ENCODE measurements at places on chromosomes 3 and 15. TPM values are rescaled to one million over a fixed set of nuclear protein-coding genes. Genes with fewer than 3 reads are reported as not detected.
A peak's percentile ranks its signal among the peaks of the same experiment; 100 is the strongest.

Gene RPP25
- 13.3 TPM for total RNA-seq

Gene APH1B
- 12.6 TPM for total RNA-seq

Gene ICE2
- total RNA-seq: 32.0 TPM

Gene STT3B
- total RNA-seq: 54.5 TPM

Gene SSUH2
- total RNA-seq: 0.79 TPM

Gene EPHA3
- 2.0 TPM for total RNA-seq

Gene FYTTD1
- total RNA-seq: 28.3 TPM

Gene BNC1
- 0.07 TPM for total RNA-seq

Gene CPNE9
- not detected for total RNA-seq

DNA sequence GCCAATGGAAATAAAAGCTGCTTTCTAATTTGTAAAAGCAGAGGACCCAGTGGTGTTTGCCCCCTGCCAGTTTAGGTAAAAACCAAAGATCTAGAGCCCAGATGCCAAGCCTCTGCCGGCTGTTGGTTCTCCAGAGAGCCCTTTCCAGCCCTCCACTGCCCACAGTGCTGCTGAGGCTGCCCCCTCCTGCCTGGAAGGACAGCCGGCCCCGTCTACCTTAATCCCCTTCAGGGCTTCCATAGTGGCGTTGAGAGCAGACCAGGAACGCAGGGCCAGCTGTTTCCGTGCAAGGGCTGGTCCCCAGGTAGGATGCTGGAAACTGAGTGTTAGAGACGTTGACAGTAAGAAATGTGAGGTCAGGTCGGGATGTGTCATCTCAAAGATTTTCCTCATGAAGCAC lies 6.9 kb downstream of the ST8SIA2 start:
- DNase-seq: no peak

GRCh38 chr15:79015416-79015815 lies 70.6 kb upstream of the CTSH start:
- no peak for DNase-seq

GRCh38 chr15:69299943-69300588 lies 1.4 kb downstream of the PAQR5 start:
- no peak for DNase-seq

DNA sequence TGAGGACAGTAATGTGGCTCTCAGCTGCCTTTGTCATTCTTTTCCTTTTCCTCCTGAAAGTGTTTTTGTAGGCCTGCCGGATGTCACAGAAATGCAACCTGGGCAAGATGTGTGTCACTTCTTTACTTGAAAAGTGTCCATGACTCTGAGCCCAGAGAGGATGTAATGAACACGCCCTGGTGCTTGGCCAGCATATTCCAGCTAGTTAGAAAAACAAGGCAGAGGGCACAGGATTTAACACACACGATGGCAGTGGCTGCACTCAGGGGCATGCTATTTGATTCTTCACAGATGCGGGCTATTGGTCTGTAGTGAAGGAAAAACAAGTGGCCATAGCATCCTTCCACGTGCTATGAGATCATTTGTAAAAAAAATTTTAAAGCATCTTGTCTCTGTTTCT lies 30.3 kb upstream of the PTX3 start:
- DNase-seq: no peak

GRCh38 chr3:14506626-14507304 lies 33.4 kb downstream of the GRIP2 start:
- no peak for DNase-seq

GRCh38 chr15:36901012-36901411 lies 199.3 kb downstream of the MEIS2 start:
- no peak for DNase-seq

DNA sequence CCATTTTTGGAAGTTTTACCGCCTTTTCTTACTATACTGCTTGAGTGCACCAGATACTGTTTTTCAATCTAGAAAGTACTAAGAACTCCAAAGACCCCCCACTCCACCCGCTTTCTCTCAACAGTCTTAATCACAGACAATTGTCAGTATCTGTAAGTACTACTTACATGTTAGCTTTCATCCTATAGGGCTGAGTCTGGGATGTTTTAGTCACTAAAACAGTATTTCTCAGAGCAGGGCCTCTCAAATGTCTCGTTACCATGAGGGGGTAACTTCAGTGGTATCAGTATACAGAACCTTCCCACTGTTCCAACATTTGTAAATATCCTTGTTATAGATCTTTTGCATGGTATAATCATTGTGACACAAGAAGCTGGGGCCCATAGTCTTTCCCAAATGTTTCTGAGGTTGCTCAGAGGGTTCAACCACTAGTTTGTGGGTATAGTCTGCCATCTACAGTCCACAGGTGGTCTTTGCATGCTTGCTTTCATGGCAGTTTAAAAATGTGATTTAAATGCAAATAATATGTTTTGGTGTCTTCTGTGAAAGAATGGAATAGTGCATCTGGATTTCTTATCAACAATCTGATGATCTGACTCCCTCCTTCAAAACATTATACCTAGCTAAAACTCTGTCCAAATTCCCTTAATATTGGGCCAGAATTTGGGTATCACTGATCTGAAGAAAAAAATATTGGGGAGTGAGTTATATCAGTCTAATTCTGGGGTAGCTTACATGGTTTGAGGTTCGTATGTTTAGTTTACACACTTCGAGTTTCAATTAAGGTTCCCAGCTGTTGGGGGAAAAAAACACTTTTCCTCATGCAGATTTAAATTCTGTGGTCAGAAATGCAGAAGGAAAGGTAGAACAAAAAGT lies 18.0 kb upstream of the DNAJC13 start:
- no peak for DNase-seq

DNA sequence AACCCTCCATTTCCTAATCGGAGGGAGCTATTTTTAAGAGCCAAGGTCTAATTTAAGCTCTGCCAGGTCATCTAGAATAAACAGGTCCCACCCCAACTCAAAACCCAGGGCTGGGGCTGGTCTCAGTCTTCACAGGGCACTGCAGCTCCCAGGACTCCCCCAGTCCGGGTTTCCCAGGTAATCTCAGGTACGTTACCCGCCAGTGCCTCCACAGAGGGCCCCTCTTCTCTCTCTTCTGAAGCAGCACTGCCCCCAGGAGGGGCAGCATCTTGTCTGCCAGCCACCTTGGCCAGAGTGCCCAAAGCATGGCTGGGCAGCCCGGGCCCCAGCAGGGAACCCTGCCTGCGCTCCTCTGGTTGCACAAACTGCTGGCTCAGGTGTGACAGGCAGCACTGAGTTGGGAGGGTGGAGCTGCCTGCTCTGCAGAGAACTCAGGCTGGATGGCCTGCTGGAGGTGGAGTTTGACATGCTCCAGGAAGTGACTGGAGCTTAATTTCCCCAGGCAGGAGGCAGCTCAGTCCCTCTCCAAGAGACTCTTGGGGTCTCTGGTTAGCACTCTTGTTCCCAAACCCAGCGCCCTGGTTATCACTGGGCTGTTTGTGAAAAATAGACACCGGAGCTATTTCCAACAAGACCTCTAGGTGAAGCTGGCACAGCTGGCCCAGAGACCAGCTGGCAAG lies at the start of gene PLA2G4F:
PLA2G4F (minus strand) TSS at position 394 of the 680 bp plus-strand sequence; CDS start at position 307, 87 bp downstream.
- peak; percentile 75 for DNase-seq

- peak; percentile 58 for DNase-seq
These were observed at the start of gene BCL2A1 for GRCh38 chr15:79970624-79971434. Gene BCL2A1 (minus strand): TSS chr15:79971196. CDS start chr15:79971119, 77 bp downstream.

GRCh38 chr3:141389703-141390102 lies 21.4 kb downstream of the ZBTB38 start:
- no peak for DNase-seq

GRCh38 chr15:62063825-62064635 lies 2.7 kb upstream of the C2CD4A start:
- no peak for DNase-seq

DNA sequence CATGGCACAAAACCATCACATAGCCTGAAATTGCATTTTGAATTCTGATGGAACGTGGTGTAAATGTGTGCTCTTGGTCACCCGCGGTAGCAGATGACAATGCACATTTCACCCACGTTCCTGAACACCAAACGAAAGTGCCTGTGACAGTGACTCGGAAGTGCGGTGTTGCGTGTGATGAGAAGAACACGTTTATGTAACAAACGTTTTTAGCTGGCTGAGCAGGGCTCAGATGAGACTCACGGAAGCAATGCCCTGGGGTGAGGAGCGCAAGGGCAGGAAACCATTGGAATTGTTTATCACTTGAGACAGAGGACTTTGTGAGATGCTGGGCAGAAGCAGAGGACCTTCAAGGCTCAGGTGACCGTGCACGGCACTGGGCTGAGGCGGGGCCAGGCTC lies 449.2 kb upstream of the CFAP20DC start:
- no peak for DNase-seq

DNA sequence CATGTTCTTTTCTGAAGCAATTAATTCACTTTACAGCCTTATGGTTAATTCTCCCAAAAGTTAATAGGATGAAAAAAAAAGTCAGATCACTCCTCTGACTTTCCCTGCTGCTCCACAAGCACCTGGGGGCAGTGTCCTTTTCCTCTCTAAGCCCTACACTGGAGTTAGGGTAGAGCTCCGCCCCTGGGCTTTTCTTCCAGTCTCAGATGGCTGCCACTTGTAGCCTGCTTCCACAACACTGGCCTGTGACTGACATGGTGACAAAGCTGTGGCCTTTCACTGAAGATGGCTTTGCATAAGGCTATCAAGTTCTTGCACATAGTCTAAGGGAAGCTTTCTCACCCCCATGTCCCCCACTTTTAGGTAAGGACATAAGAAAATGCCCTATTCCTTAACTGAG lies 1.3 kb upstream of the MON1A start:
- DNase-seq: no peak

DNA sequence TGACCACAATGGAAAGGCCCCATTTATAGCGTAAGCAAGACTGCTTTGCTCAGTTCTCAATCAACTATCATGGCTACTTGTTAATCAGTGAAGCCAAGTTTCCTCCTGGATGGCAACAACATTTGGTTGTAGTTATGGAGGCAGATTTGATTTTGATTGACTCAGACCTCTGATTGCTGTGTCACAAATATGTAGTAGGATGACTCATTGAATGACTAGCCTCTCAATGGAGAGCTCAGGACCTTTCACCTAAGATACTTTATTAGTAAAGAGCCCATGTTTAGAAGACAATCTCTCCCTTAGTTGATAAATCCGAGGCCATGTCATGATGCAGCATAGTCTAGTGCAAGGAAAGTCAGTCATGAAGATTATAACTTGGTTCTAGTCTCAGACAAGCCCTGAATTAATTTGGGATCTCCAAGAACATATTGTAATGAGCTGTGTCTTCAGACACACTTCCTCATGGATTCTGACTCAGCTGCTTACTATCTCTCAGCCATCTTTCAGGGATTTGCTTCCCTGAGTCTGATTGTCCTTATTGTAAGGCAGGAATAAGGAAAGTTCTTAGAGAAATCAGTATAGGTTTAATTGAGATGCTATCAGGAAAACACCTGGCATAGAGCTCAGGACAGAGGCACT lies 397.4 kb upstream of the TMCO5A start:
- no peak for DNase-seq

GRCh38 chr15:52294881-52295420 lies 653 bp downstream of the MYO5C start:
- no peak for DNase-seq

- no peak for DNase-seq
These were observed 156.0 kb upstream of the RARB start for GRCh38 chr3:25272090-25272489.

DNA sequence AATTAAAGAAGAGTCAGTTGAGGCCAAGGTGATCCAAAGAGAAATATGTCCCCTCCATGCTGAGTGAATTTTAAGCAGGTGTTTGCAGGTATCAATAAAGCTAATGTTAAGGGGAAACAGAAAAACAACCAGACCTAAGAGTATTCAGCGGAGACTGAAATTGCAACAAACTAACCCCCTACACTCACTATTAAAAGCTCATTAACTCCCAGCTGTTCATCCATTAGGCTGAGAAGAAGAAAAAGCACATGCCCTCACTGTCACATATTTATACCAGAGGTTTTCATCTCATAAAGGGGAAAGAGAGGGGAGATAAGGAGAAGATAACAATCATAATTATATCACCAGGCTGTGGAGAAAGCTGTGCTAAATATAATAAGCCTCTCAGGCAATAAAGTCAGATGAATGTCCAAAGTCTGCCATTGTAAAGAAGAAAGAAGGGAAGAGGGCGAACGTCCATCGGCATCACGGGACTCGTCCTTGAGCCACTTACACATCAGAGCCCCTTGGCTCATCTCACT lies 145.2 kb downstream of the TAFA4 start:
- DNase-seq: no peak

DNA sequence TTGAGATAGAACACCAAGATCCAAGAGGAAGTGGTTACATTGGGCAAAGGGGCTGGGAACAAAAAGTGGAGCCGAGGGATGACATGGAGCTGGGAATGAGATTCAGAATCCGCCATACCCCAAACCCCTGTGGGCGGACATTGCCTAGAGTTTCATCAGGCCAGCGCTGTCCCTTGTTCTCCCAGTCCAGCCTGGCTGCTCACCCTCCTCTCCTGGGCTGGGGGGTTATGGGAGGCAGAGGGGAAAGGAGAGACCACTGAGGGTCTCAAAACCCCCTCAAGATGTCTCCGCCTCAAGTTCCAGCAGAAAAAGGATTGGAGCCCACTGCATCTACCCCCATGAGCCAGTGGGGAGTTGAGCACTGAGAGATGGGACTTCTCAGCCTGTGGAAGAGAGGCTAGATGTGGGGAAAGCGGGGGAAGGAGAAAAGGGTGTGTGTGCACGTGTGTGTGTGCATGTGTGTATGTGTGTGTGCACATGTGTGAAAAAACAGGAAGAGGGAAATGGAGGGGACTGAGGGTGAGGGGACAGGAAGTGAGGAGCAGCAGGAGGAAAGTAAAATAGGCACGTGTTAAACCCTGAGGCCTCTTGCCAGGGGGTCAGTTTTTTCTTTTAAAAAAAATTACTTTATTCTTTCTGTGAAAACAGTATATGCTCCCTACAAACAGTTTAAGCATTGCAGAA lies 14.3 kb downstream of the GRM2 start:
- no peak for DNase-seq

DNA sequence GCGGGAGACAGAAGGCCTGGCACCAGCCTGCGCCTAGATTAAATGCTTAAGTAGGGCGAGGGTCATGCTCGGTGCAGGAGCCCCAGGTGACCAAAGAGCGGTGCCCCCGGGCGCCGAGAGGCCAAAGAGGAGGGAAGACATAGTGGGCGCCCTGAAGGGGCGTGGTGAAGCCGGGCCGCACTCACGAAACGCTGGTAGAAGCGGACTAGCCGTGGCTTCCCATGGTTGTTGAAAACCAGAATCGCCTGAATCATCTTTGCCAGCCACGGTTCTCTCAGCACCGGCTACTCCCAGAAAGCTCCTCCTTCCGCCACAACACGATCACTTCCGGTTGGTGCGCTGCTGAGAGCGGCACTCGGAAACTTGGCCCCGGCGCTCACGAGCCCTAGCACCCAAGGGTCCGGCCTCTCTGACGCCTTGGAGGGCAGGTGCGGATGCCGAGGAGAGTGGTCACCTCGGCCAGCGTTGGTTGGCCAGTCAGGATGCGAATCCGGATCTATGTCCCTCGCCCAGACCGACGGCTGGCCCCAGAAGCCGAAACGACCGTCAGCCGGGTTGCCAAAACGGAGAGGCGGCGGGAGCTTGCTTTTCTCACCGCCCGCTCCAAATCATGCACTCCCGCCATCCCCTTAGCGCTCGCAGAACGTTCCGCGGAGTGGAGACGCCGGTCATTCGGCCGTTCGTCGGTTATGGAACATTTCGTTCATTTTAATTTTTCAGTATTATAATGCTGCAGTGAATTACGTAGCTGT lies at the start of gene AP3S2:
AP3S2 (minus strand) TSS at position 299 of the 752 bp plus-strand sequence; CDS start at position 254, 45 bp downstream.
- DNase-seq: peak; percentile 96

GRCh38 chr15:88908697-88909621 lies 4.2 kb downstream of the MFGE8 start:
- DNase-seq: no peak

Measured in upper lobe of left lung (tissue), 6 donors.